Activated B cell treated with CpG ODN at 0.5 μM for 24 hours (primary cell): ENCODE measurements at places on chromosomes 4 and X. TPM values are rescaled to one million over a fixed set of nuclear protein-coding genes. Genes with fewer than 3 reads are reported as not detected.
A peak's percentile ranks its signal among the peaks of the same experiment; 100 is the strongest.

- no peak for DNase-seq
Observed at GRCh38 chrX:47507153-47507867, 24.3 kb upstream of the ZNF41 start.

The BTC gene
- not detected in 2 replicates for total RNA-seq

DNA sequence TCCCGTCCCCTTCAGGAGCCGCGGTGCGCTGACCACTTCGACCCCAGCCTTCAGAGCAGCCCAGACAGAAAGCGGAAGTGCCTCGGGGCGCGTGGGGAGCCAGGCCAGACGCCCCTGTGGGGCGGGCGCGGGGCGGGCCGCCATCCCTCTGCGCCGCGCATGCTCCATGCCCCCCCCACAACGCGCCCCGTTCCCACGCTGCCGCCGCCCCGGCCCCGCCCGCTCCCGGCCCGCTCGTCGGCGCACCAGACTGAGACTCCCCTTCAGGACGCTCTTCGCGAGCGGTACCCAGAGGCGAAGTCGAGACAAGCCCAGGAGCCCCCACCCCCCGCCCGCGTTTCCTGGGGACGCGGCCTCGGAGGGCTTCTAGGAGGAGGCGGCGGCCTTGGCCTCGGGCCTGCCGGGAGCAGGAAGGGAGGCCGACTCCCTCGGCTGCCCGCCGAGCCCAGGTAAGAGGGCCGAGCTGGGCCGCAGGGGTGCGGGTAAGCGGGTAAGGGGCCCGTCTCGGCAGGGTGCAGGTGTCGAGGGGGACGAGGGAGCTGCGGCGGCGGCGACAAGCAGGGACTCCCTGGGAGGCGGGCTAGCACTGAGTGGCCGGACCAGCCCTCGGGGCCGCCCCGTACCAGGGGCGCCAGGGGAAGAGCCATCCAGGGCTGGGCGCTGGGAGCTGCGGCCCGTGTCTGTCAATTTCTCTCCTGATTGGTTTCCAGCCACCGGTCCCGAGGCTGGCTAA is at the start of gene ZFP92:
ZFP92 (plus strand) TSS at position 218 of the 733 bp plus-strand sequence. CDS start 6,851 bp downstream, outside the sequence.
- DNase-seq, result peak; percentile 43

DNA sequence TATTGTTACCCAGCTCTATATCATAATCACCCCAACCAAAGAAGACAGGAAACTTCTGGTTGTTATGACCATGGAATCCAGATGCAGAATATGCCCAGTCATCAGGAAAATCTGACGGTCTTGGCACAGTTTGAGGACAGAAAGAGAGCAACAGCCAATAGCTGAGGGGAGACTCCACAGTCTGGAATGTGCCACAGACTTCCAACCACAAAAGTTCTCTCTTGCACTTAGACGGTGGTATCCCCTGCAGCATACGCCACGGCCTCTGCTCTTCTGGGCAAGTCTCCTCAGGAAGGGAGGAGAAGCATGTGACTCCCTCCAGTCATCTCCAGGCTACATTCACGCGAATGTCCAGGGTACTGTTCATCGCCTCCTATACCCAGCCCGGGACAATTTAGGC is 18.4 kb downstream of the ZNF827 start:
- no peak for DNase-seq

DNA sequence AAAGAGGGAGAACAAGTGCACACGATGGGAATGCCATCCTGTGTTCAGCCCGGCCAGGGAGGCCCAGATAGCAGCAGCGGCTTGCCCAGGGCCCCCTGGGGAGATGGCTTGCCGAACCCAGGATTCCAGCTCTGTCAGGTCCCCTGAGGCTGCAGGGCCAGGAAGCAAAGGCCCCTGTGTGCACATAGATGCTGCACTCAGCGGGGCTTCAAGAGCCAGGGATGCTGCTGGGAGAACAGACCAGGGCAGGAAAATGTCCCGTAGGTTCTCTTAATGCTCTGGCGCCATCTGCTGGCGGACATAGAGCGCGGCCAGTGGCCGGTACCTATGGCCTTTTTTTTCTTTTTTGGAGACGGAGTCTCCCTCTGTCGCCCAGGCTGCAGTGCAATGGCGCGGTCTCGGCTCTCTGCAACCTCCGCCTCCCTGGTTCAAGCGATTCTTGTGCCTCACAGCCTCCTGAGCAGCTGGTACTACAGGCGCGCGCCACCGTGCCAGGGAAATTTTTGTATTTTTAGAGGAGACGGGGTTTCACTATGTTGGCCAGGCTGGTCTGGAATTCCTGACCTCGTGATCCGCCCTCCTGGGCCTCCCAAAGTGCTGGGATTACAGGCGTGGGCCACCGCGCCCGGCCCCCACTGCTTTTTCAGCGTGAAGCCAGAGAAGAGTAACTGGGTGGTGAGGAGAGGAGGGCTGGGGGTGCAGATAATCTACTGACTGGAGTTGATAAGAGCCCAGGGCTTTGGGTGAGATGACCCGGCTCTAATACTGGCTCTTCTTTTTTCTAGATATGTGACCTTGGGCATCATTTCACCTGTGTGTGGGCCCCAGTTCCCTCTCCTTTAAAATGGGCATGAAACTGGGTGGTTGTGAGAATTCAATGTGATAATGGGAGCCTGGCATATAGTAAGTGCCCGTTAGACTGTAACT is 22.5 kb downstream of the MED28 start:
- DNase-seq, result peak; percentile 66

DNA sequence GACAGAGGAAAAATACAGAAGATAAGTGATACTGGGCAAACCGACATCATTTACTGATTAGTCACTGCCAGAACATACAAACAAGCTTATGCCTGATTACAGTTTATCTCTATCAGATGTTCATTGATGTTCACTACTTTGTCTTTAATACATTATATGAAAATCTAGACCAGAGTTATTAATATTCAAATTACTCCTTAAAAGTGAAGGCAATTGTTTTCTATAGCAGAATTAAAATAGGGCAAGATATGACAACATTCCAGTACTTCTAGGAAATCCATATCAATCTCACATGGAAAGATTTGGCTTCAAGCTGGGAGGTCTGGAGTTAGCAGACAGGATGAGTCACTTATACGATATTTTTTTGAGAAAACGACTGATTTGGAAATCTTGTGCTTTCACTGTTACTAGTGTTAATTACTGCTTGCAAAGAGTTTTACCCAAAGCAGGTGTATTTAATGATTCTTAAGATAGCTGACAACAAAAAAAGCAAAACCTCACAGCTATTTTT is 31.8 kb downstream of the HPGD start:
- DNase-seq, result no peak

- no peak for DNase-seq
Observed at GRCh38 chr4:79923281-79923680, 149.7 kb downstream of the ANTXR2 start.

DNA sequence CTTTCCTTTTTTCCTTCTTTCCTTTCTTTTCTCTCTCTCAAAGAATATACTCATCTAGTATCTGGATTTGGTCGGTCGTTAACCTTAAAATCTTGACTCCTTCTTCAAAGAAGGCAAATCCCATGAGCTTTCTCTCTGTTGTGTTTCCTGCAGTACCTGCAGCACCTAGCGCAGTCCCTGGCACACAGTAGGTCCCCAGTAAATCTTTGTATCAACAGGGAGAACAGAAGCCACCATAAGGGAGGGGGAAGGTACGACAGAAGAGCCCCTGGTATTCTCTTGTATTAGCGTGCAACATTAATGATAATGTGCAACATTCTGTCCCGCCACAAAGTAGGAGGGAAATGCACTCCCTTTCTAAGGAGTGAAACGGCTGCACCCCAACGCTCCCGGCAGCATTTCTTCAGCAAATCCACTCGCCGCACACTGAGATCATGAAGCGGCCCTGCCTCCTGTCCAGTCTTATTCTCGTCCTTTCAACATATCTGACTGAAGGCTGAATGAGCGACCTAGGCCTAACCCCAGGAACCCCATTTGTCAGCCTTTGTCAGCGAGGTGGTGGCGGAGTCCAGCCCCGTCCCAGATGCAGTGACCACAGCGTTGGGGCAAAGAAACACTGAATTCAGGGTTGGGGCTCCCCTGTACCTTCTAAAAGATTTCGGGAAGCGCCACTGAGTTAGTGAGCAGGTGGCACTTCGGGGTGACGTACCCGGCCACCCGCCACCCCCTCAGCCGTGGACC is 133.7 kb downstream of the AMELX start:
- DNase-seq, result no peak

- peak; percentile 16 for DNase-seq
Observed at GRCh38 chr4:141132709-141133145, 542 bp downstream of the RNF150 start.

DNA sequence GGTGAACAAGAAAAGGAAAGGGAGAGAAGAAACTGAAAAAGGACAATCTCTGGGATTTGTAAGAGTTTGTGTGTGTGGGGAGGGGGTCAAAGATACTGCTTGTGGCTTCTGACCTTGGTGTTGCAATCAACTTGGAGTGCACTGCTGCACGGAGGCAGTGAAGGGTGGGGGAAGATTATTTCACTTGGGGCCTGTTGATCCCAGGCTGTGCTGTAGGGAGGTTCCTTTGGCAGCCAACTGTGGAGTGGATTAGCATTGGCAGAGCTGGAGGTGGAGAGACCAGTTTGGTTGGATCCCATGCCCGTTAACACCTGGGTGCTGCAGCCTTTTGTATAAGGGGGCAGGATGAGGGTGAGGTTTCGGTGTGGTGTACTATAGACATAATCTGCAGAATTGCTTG is 38.2 kb downstream of the AFF1 start:
- DNase-seq, result no peak

DNA sequence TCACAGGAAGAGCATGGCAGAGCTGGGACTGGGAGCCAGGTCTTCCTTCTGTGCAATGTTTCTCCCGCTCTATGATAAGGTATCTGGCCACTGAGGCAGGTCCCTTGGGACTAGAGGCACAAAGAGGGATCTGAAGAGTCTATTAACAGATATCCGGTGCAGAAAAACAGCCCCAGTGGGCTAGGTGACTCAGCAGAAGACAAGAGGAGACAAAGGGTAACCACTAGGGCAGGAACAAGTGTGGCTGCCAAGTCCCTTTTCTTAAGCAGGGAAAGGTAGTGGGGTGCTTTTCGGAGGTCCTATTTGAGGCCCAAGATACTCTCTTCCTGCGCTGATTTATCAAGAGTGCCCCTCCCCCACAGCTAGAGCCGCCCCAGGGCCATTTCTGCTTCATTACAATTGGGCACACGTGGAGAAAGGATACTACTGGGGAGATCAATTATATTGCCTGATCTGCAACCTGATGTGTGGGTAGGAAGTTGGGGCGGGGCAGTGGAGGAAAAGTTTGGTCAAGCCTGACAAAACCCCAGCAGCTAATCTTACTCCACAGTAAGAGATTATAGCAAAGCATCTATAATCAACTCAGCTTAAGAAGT is at the start of gene DGAT2L6:
DGAT2L6 (plus strand) TSS at position 546 of the 596 bp plus-strand sequence. CDS start 100 bp downstream, outside the sequence.
- no peak for DNase-seq

GRCh38 chr4:129526812-129527211 is 430.9 kb downstream of the C4orf33 start:
- no peak for DNase-seq

DNA sequence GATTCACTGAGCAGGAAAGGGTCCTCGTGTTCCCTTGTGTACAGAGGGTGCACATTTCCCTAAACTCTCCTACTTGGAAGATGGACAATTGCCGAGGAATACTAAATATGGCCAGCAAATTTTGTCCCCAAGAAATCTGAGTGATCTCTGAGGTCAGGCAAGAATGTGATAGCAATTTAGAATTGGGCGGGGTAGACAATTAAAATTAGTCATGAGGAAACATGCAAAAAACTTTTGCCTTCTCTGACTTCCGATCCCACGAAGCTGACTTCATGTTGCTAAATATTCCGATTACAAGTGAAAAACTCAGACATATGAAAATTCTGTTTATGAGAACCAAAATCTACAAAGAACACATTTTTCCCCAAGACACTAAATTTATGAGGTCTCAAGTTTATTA is 453.9 kb upstream of the ZFP42 start:
- no peak for DNase-seq

GRCh38 chr4:179582164-179582905 is 2140.1 kb upstream of the AGA start:
- no peak for DNase-seq
